ENCODE measurements at places on chromosomes 6 and 20. TPM values are rescaled to one million over a fixed set of nuclear protein-coding genes. Genes with fewer than 3 reads are reported as not detected.

Gene LMBRD1
- polyA plus RNA-seq: 40.6 TPM

- DNase-seq: peak; percentile 95
Measured at GRCh38 chr6:137866914-137867684, at the start of gene TNFAIP3. TNFAIP3 (plus strand) TSS chr6:137867259; CDS start chr6:137871228, 3,969 bp downstream.

- DNase-seq: no peak
Measured at GRCh38 chr20:7029019-7029418, 261.5 kb downstream of the BMP2 start.

DNA sequence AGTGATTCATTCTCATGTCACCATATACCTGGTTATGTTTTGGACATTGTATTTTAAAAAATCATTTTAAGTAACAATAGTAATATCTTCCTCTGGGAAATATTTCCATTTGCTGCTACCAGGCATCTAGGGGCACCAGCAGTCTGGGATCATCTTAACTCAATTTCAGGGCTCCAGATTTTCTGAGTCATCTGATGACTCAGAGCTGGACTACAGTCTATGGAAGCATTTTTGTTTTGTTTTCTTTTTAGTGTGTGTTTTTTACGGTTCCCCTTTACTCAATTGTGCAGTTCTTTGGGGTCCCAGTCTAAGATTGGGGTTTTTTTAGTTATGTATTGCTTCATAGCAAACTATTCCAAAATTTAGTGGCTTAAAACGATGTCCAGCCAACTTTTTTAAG lies 5.7 kb upstream of the FKBP5 start:
- no peak for DNase-seq

GRCh38 chr6:5151955-5152401 lies 66.8 kb downstream of the PPP1R3G start:
- no peak for DNase-seq

All from muscle of arm (tissue), 14 donors.